ENCODE measurements at places on chromosomes 1 and 21.

DNA sequence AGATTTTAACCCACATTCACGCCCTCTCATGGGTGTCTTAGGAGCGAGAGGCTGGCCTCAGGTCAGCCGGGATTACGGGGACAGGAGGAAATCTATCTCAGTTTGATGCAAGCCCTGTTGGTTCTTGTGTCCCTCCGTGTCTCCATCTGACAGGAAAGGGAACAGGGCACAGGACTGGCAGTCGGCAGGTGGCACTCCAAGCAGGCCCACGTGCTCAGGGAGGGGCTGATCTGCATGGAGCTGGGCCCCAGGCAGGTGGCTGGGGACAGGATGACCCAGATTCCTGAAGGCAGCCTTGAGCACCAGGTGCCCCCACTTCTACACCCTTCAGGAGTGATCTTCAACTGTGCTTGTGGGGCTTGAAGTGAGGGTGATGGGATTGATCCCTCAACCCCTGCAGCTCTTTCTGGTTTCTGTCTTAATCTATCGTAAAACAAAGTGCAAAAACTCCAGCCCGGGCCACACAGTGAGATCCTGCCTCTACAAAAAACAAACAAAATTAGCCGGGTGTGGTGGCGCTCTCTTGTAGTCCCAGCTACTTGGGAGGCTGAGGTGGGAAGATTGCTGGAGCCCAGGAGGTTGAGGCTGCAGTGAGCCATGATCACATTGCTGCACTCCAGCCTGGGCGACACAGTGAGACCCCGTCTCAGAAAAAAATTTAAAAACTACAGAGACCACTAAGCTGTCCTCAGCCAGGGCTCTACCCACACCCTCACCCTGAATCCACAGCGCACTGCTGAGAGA is 8.3 kb downstream of the PLEKHG5 start:
- DNase-seq: no peak

GRCh38 chr1:9473032-9473807 is 66.0 kb upstream of the SLC25A33 start:
- DNase-seq: peak; percentile 23

DNA sequence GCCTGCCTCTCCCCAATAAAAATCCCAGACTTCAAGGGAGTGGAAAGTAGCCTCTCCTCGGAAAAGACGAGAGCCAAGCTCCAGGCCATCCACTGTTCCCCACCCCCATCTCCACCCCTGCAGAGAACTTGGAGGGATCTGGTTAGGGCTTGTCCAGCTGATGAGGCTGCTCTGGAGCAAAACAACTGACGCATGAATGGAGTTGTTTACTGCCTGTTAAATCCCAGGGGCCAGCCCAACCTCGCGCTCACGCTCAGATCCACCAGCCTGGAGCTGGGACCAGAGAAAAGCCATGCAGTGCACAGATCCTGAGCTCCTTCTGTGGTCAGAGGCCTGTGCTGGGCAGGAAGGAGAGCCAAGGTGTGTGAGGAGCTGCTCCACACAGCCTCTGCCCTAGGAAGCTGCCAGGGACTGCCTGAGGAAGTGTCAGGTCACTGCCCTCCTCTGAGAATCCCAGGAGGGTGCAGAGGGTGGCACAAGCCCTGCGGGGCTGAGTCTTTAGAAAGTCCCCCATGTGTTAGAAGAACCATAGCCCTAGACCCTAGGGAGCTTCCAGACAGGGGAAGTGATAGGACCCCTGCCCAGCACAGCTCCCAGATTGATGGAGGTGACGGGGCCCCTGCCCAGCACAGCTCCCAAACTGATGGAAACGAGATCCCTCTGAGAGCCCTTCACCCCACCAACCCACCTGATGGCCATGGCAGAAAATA is 109.0 kb upstream of the IPO9 start:
- DNase-seq: no peak

DNA sequence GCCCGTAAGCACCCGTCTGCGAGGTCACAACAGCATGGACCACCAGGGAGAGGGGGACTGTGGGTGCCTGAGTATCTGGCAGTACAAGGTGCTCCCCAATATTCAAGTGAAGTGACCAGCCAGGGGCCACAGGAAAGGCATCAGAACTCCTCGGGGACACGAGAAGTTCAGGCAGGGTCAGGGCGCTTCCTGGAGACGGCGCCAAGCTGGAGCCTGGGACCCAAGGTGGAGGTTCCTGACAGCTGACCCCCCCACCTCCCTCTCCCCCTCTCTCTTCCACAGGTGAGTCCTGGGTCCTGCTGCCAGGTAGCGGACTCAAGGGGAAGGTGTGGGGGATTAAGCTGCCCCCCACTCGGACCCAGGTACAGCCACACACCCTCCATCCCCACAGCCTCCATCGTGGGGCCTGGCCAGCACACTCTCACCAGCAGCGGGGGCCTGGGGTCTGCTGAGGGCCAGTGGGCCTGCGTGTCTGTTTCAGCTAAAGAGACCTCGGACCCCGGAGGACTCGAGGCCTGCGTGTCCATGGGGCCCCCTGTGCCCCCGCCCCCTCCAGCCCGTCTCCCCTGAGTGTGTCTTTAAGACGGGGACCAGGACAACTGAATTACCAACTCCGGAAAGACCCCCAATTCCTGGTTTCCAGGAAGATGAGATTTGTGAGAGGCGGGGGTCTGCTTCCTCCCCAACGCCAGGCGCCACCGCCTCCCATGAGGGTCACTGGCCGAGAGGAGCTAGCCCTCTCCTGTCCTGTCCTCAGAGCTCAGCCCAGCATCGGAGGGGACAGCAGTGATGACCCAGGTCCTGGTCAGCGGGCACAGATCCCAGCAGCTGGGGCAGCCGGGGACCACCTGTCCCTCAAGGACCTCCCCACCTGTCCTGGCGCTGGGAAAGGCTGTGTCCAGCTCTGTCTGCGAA is 6.2 kb downstream of the TNFRSF18 start:
- DNase-seq: no peak

- no peak for DNase-seq
Measured at GRCh38 chr21:39148975-39149374, 34.3 kb downstream of the PSMG1 start.

DNA sequence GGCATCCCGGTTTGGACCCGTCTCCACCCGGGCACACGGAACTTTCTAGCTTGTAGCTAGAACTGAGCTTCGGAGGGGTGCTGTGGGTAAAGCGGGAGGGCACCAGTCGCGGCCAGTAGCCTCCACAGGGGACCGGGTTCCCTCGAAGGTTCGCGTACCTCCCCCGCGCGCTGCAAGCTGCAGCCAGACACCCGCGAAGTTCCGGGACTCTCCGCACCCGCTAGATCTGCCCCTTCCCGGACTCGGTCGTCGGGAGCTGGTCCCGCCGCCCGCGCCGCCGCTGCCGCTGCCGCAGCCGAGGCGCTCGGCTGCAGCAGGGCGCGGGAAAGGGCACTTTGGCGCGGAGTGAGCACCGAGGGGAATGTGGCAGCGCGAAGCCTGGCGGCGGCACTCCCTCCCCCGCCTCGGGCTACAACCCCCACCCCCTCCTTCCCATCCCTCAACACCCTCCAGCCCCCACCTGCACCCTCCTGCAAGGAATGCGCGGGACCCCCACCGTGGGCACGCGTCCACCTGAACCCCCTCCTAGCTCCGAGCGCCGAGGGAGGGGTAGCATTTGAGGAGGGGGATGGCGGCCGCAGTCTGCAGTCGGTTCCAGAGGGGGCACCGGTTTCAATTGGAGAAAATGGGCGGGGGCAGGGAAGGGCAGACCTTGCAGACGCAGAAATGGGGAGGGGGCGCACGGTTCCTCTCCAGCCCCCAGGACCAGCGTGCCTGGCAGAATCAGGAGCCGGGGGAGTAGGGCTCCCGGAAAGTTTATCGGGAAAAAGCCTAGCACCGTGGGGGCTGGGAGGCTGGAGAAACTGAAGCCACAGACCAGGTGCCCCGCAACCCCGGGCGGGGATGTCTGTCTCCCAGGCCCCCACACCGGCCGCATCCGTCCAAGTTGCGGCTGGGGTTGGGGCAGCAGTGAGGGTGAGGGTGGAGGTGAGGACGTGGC is 968 bp downstream of the CSMD2 start:
- DNase-seq: no peak

DNA sequence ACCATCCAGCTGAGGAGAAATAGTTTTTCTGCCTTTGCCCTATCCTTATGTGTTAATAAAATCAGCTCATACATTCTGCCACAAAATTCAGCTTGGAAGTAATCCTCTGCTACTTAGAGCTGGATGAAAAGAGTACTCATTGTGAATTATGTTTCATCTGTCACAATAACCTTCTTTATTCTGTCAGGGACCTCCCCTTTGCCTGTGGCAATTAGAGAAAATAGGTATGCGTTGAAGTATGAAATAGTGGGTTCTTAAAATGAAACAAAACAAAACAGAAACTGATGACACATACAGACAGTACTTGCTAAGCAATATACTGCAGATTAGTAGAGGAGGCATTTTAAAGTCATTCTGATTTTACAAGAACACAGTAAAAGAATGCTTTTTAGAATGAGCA is 578.5 kb downstream of the USP25 start:
- no peak for DNase-seq

- no peak for DNase-seq
Measured at GRCh38 chr1:95640746-95641145, 406.7 kb downstream of the RWDD3 start.

DNA sequence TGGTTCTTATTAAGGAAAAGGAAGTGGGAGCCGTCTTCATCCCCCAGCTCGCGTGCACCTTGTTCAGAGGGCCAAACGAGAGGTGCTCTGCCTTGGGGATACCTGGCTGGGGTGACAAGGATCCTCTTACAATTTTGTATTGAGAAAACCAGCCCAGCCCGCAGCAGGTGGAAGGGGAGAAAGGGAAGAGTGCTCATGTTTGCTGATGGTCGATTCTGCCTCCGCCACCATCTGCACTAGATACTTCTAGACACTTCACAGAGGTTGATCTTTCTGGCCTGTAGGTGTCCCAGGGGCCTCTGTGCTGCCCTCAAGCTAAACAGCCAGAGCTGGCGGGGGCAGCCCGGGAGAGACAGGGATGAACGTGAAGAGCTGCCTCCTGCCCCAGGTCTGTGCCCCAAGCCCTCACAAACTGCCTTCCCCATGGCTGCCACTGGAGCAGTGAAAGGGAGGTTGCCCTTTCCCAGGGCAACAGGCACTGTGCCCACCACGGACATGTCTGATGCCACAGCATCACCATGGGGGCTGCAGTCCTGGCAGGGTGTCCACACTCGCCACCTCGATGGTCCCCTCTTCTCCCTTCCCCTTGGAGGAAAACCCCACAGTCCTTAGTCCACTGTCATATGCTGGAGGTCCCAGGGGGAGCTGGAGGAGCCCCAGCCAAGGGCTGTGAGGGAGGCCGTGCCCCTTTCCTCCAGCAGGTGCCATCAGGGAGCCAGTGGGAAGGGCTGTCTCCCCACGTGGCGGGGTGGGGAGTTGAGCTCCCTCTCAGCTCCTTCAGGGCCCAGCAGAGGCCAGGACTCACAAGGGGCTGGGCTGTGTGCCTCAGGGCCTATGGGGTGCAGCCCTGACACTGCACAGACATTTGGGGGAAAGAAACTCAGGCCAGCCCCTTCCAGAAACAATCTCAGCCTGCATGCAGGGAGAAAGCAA is 8.1 kb downstream of the ADPRS start:
- no peak for DNase-seq

DNA sequence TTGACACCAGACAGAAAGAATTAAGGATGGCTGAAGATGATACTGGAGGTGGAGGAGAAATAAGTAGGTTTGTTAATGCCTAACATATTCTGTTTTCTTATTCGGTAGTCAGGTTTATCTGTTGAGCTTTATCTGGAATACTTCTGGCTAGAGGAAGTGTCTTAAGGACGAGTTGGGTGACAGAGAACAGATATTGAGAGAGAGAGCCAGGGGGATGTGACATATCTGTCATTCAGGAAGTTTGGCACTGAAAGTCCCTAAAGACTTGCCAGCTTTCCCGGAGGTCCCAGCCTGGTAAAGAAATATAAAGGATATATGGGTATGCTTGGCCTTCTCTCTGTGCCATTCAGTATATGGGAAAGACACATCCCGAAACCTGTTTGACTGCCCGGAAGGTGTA is 280.6 kb downstream of the ZP4 start:
- DNase-seq: no peak

DNA sequence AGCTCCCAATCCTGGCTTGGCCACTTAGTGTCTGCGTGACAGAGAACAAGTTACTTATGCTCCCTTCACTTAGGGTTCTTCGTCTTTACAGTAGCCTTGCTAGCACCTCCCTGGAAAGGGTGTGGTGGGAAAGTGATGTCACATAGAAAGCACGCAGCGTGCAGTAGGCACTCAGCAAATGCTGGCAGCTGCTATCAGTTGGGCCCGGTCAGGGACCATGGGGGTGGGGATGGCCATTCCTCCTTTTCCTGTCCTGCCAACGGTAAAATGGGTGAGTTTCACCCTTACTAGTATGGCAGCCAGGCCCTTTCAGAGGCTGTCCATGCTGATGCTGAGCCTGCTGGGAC is 6.2 kb upstream of the KCNA10 start:
- no peak for DNase-seq

DNA sequence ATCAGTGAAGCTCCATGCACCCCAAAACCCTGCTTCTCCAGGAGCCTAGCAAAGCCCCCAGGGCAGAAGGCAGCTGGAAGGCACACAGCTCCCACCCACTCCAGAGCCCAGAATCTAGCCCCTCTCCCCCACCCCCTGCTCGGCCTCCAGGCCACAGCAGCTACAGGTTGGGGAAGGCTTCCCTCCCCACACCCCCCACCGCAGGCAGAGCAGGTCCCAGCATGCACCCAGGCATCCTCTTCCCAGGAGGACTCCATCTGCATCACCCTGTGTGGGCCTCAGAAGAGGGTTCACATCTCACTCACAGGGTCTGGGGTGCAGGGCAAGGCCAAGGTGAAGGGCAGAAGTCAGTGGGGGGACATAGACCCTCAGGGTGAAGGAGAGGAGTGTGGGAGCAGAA is 719 bp downstream of the S100A14 start:
- no peak for DNase-seq

DNA sequence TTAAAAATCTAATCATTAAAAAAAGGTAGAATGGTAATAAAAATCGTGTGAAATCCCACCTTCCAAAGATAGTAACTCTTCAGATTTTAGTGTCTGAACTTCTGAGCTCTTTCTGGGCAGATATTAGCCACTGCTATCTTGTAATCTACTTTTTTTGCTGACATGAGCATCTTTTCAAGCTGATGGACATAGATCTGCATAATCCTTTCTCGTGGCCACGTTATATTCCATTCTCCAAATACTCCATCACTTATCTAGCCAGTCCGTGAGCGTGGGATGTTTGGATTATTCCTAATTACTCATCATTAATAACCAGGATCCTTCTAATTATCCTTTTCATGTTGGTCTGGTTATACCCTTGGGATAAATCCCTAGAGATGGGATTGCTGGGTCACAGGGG is 254.2 kb upstream of the VAMP3 start:
- no peak for DNase-seq

GRCh38 chr1:85316321-85316720 is 39.9 kb upstream of the BCL10 start:
- DNase-seq: no peak

DNA sequence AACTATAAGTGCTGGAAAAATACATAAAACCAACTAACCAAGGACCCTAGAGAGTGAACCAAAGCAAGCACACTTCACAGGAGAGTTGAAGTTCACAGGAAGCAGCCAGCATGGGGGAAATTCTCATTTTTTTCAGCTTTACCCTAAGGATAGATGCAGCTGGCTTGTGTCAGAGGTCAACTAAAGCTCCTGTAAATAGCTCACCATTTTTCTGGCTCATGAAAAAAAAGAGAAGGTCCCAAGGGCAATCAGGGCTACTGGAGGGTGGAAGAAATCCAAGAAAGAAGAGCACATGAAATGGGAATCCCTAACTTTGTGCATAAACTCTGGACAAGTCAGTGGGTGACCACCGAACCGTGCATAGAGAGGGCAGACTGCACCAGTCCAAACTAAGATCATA is 58.3 kb downstream of the KCNJ15 start:
- DNase-seq: no peak

GRCh38 chr21:36915014-36915695 is 51.3 kb downstream of the HLCS start:
- DNase-seq: no peak

GRCh38 chr1:233607252-233608119 is 6.4 kb upstream of the KCNK1 start:
- DNase-seq: no peak

All from thoracic aorta (tissue), 2 donors.